ENCODE measurements at places on chromosomes 7 and 10. TPM values are rescaled to one million over a fixed set of nuclear protein-coding genes. Genes with fewer than 3 reads are reported as not detected.
A peak's percentile ranks its signal among the peaks of the same experiment; 100 is the strongest.

Gene TMEM229A
- total RNA-seq, result not detected

Gene AEBP1
- total RNA-seq, result 242 TPM

Gene SPDYE9
- not detected for total RNA-seq

Gene PHKG1
- 0.24 TPM for total RNA-seq

Gene TMEM236
- 0.07 TPM for total RNA-seq

Gene PSD
- total RNA-seq, result 3.0 TPM

Gene MALRD1
- 0.27 TPM for total RNA-seq

Gene NKX1-2
- total RNA-seq, result not detected

Gene DENND2A
- total RNA-seq, result 16.0 TPM

Gene SPDYE2
- total RNA-seq, result not detected

GRCh38 chr10:102802920-102803534 is 34.2 kb downstream of the CYP17A1 start:
- no peak for DNase-seq
- peak overlapping the region; percentile 98 for H3K27ac ChIP-seq
- H3K27me3 ChIP-seq, result no peaks in the 10 kb centered on the region
- peaks cover 23% of the 10 kb centered on the region for H3K36me3 ChIP-seq

DNA sequence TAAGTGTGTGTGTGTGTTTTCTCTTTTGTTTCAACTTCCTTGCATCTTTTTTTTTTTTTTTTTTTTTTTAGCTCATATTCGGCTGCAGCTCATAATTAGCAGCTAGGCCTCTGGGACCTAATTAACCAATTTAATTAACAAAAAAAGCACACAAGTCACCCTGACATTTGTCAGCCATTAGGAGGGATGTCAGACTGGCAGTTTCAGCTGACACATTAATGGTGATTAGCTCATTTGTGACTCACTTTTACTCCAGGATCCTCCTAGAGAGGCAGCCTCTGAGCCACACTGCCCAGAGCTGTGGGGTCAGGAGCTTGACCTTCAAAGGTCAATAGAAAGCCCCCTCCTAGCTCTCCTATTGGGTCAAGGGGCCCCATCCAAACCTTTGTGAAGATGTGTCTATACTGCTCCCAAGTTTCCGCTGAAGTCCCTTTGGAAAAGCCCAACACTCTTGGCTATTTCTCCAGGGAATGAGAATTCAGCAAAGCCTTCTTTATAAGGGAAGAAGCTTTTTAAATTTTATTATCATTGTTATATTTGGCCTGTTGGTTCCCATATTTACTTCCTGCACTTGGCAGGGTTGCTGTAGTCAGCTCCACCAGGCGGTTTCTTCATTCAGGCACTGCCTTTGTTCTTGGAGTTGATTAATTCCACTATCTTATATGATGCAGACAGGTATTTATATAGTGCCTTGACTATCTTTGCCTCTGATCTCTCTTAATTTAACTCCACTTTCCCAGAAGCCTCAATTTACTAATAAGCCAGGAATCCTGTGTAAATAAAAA is 109.5 kb upstream of the HABP2 start:
- H3K4me1 ChIP-seq, result no peaks in the 10 kb centered on the region
- no peak overlapping the region for H3K27ac ChIP-seq
- no peak overlapping the region for H3K4me3 ChIP-seq
- peaks cover 14% of the 10 kb centered on the region for H3K27me3 ChIP-seq
- H3K36me3 ChIP-seq, result no peaks in the 10 kb centered on the region
- DNase-seq, result no peak

- peaks cover 2% of the 10 kb centered on the region for H3K36me3 ChIP-seq
- H3K4me1 ChIP-seq, result no peaks in the 10 kb centered on the region
- H3K4me3 ChIP-seq, result no peak overlapping the region
- H3K27ac ChIP-seq, result no peak overlapping the region
- peak; percentile 4 for DNase-seq
Observed at GRCh38 chr7:26305090-26305868, 13.6 kb downstream of the SNX10 start.

- no peaks in the 10 kb centered on the region for H3K36me3 ChIP-seq
- H3K27me3 ChIP-seq, result no peaks in the 10 kb centered on the region
- no peak for DNase-seq
Observed at GRCh38 chr10:28975891-28976531, 298.7 kb downstream of the BAMBI start.

GRCh38 chr7:1586126-1586826 is 16.4 kb upstream of the PSMG3 start:
- H3K4me3 ChIP-seq, result no peak overlapping the region
- H3K4me1 ChIP-seq, result no peaks in the 10 kb centered on the region
- DNase-seq, result no peak
- peaks cover 18% of the 10 kb centered on the region for H3K27me3 ChIP-seq
- peaks cover 3% of the 10 kb centered on the region for H3K36me3 ChIP-seq

DNA sequence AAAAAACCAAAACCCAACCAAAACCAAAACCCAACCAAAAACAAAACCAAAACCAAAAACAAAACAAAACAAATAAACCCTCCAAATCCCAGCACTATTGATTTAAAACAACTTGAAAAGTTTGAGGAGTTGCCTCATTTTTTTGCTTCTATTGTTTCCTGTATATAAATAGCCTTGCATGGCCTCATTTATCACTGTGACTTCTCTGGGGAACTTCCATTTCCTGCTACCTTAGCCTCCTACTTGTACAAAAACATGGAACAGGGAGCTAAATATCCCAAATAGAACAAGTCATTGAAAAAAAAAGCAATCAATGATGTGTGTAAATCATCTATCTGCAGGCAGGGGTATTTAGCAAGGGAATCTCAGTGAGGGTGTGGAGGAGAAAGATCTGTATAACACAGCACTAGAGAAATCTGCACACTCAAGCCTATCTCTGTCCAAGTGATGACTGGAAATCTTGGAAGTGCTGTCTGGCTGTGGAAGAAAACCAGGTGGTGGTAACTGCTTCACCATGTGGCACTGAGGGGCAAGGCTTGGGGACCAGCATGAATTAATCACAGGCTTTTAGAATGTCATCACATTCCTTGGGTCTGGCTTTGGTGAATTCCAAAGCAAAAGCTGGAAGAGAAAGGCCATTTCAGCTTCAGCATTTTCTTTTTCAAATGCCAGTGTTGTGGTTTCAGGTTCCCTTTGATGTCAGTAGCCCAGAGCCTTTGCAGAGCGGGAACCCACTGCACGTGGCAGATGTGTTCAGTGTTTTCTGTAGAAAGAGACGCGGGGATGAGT is 349.5 kb upstream of the ZNF32 start:
- DNase-seq, result no peak
- H3K27me3 ChIP-seq, result peaks cover 3% of the 10 kb centered on the region
- peaks cover 2% of the 10 kb centered on the region for H3K36me3 ChIP-seq
- H3K27ac ChIP-seq, result no peak overlapping the region

- DNase-seq, result no peak
- H3K27me3 ChIP-seq, result no peaks in the 10 kb centered on the region
- H3K4me3 ChIP-seq, result peak overlapping the region; percentile 11
- H3K4me1 ChIP-seq, result peaks cover 56% of the 10 kb centered on the region
- H3K36me3 ChIP-seq, result no peaks in the 10 kb centered on the region
- H3K27ac ChIP-seq, result peak overlapping the region; percentile 88
Observed at GRCh38 chr10:110527731-110528171, 30.0 kb downstream of the DUSP5 start.

- no peak for DNase-seq
- peak overlapping the region; percentile 99 for H3K4me3 ChIP-seq
- no peaks in the 10 kb centered on the region for H3K27me3 ChIP-seq
- peaks cover 10% of the 10 kb centered on the region for H3K36me3 ChIP-seq
- peaks cover 55% of the 10 kb centered on the region for H3K4me1 ChIP-seq
- peak overlapping the region; percentile 100 for H3K27ac ChIP-seq
Observed at GRCh38 chr7:151245360-151246101, 3.0 kb downstream of the SMARCD3 start.

GRCh38 chr7:20326342-20326741 is 4.4 kb upstream of the ITGB8 start:
- H3K36me3 ChIP-seq, result no peaks in the 10 kb centered on the region
- no peak overlapping the region for H3K27ac ChIP-seq
- no peak for DNase-seq

- H3K27ac ChIP-seq, result no peak overlapping the region
- H3K36me3 ChIP-seq, result peaks cover 2% of the 10 kb centered on the region
- no peaks in the 10 kb centered on the region for H3K27me3 ChIP-seq
- no peaks in the 10 kb centered on the region for H3K4me1 ChIP-seq
Observed at GRCh38 chr10:130758529-130758928, 553.0 kb downstream of the TCERG1L start.

DNA sequence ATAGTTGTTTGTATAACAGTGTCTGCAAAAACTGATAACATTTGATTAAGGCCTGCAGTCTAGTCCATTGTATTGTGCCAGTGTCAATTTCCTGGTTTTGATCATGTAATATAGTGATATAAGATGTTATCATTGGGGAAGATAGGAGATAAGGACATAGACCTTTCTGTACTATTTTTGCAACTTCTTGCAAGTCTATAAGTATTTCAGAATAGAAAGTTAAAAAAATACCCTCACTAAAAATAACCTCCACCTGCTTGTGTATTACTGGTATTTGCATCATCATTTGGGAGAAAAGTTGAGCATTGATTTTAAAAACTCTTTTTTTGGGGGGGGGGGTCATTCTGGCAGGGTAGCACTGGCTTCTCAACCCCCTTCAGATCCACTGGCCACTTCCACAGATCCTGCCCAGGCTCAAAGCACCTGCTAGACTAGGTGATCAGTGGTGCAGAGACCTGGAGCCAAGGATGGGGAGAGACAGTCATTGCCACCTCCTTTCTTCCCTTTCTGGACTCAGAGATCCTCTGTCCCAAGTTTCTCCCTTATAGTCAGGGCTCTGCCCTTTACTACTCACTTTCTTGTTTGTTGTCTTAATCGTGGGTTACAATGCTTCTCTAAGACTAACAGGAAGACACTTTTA is 103.0 kb downstream of the RBM20 start:
- peak overlapping the region; percentile 43 for H3K27ac ChIP-seq
- DNase-seq, result no peak
- H3K27me3 ChIP-seq, result no peaks in the 10 kb centered on the region

- peaks cover 66% of the 10 kb centered on the region for H3K4me1 ChIP-seq
- no peak overlapping the region for H3K4me3 ChIP-seq
- no peaks in the 10 kb centered on the region for H3K27me3 ChIP-seq
- DNase-seq, result no peak
- peaks cover 2% of the 10 kb centered on the region for H3K36me3 ChIP-seq
Observed at GRCh38 chr7:81626008-81626407, 143.8 kb downstream of the HGF start.

GRCh38 chr10:70958396-70958795 is 70.0 kb upstream of the PCBD1 start:
- H3K36me3 ChIP-seq, result no peaks in the 10 kb centered on the region
- H3K27ac ChIP-seq, result no peak overlapping the region
- no peaks in the 10 kb centered on the region for H3K4me1 ChIP-seq
- no peak for DNase-seq
- H3K4me3 ChIP-seq, result no peak overlapping the region

GRCh38 chr7:106640368-106641141 is 20.4 kb downstream of the CCDC71L start:
- DNase-seq, result no peak
- peaks cover 6% of the 10 kb centered on the region for H3K4me1 ChIP-seq
- no peak overlapping the region for H3K4me3 ChIP-seq

GRCh38 chr10:114881417-114881816 is 56.6 kb upstream of the TRUB1 start:
- no peaks in the 10 kb centered on the region for H3K27me3 ChIP-seq
- DNase-seq, result no peak
- H3K36me3 ChIP-seq, result no peaks in the 10 kb centered on the region
- no peak overlapping the region for H3K4me3 ChIP-seq
- H3K4me1 ChIP-seq, result peaks cover 45% of the 10 kb centered on the region

- peaks cover 2% of the 10 kb centered on the region for H3K36me3 ChIP-seq
- H3K27ac ChIP-seq, result no peak overlapping the region
- no peaks in the 10 kb centered on the region for H3K27me3 ChIP-seq
- DNase-seq, result no peak
- H3K4me1 ChIP-seq, result no peaks in the 10 kb centered on the region
Observed at GRCh38 chr10:11225935-11226334, 208.3 kb downstream of the CELF2 start.

DNA sequence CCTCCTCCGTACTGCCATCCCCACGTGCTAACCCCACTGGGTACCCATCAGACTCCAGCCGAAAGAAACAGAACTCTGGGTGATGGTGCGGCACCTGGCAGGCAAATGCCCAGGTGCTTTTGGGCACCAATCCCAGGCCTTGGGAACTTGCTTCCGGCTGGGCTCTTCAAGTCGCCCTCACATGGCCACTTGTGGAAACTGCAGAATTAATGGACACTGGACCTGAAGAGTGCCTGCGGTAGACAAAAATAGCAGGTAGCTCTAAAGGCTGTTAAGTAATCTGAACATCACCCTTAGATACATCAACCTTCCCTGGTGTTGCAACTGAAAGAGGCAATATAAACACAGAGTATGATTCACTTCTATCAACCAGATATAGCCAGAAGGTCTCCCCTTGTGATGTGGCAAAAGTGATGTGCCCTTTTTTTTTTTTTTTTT is 644.4 kb downstream of the GRM8 start:
- DNase-seq, result no peak
- peaks cover 2% of the 10 kb centered on the region for H3K27me3 ChIP-seq
- H3K4me1 ChIP-seq, result no peaks in the 10 kb centered on the region
- H3K27ac ChIP-seq, result no peak overlapping the region
- H3K36me3 ChIP-seq, result no peaks in the 10 kb centered on the region

- H3K36me3 ChIP-seq, result no peaks in the 10 kb centered on the region
- H3K27ac ChIP-seq, result no peak overlapping the region
- no peak overlapping the region for H3K4me3 ChIP-seq
- peaks cover 9% of the 10 kb centered on the region for H3K27me3 ChIP-seq
Observed at GRCh38 chr10:52786098-52786497, 13.5 kb upstream of the MBL2 start.

DNA sequence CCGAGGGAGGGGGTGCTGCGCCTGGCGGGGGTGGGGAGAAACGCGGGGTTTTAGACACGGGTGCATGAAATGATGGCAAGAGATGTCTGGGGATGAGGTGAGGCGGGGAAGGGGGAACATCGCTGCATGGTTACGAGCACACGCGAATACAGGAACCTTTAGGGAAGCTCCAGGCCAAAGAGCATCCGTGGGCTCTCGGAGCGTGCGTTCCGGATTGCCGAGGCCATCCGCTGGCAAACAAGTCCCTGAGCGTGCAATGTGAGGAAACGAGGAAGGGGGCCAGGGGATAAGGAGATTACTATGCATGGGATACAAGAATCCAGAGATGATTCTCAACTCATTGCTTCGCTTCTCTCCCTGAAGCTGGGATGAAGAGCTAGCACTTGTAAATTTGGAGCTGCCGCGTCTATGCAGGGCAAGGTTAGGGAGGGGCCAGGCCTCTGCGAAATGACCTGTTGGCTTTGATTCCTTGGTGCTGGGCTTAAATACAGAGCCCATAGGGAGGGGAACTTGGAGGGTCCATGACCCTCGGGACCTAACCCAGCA is 520 bp upstream of the WNT2 start:
- no peak for DNase-seq
- H3K4me1 ChIP-seq, result peaks cover 30% of the 10 kb centered on the region
- H3K27me3 ChIP-seq, result peaks cover 33% of the 10 kb centered on the region
- peak overlapping the region; percentile 79 for H3K4me3 ChIP-seq

DNA sequence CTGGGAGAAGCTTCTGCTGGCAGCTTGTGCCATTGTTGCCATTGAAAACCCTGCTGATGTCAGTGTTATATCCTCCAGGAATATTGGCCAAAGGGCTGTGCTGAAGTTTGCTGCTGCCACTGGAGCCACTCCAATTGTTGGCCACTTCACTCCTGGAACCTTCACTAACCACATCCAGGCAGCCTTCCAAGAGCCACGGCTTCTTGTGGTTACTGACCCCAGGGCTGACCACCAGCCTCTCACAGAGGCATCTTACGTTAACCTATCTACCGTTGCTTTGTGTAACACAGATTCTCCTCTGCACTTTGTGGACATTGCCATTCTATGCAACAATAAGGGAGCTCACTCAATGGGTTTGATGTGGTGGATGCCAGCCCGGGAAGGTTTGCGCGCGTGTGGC is 220.7 kb downstream of the ADK start:
- H3K36me3 ChIP-seq, result peaks cover 5% of the 10 kb centered on the region
- H3K4me1 ChIP-seq, result no peaks in the 10 kb centered on the region
- H3K27ac ChIP-seq, result no peak overlapping the region
- no peaks in the 10 kb centered on the region for H3K27me3 ChIP-seq
- H3K4me3 ChIP-seq, result no peak overlapping the region
- no peak for DNase-seq

Data from chondrocyte (in vitro differentiated cells).